ENCODE measurements at places on chromosomes 5 and 9. TPM values are rescaled to one million over a fixed set of nuclear protein-coding genes. Genes with fewer than 3 reads are reported as not detected.

DNA sequence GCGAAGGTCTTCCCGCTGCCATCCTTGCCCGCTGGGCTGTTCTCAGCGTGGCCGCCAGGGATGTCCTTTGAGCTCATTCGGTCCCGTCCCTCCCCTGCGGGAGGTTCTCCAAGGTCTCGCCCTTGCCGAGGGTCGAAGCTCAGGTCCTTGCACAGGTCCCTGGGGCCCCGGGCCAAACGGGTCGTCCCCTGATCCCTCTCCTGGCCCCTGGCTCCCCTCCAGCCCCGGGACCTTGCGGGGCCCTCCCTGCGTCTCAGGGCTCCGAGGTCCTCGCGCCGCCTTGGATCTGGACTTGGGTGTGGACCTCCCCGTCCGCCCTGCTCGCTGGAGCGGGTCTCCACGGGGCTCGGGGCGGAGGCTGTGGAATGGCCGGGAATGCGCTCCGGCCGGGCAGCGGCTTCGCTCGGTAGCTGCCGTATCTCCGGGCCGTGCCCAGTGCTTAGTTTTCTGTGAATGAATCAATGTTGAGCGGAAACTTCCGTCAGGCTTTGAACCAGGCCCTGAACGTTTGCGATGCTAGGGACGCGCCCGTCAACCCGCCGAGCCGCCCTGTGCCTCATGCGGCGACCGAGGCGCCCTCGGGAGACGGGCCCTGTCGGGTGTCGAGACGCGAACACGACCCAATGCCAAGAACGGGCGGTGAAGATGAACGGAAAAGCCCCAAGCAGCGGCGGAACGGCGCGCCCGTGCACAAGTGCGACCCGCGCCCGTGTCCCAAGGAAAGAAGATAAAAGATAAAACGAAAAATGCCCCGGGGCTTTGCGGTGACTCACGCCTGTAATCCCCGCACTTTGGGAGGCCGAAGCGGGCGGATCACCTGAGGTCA lies 780 bp downstream of the RNU6ATAC start:
- no peak for DNase-seq

PPP1R26 gene
- total RNA-seq = 19.5 TPM

CBY3 gene
- total RNA-seq = not detected

DNA sequence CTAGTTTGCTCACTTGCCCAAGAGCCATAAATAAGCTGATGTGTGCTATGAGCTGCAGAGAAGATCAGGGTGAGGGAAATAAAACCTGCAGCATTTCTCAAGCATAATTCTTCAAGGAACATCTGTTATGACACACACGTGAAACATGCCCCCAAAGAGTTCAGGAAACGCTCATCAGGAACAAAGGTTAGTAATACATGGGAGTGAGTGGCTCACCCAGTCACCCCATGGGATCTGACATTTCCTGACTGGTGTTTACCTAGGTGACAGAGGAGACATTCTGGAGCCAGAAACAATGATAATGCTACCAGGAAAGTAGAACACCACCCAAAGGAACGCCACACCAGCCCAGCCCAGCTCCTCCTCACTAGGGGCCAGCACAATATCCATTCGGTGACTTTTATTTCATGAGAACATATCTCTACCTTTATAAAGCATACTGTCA lies 66.0 kb downstream of the FRMD3 start:
- no peak for DNase-seq

GRCh38 chr9:33111631-33112030 lies 35.2 kb upstream of the SMU1 start:
- no peak for DNase-seq

- DNase-seq = no peak
Measured at GRCh38 chr5:77935506-77936364, 159.6 kb upstream of the TBCA start.

DNA sequence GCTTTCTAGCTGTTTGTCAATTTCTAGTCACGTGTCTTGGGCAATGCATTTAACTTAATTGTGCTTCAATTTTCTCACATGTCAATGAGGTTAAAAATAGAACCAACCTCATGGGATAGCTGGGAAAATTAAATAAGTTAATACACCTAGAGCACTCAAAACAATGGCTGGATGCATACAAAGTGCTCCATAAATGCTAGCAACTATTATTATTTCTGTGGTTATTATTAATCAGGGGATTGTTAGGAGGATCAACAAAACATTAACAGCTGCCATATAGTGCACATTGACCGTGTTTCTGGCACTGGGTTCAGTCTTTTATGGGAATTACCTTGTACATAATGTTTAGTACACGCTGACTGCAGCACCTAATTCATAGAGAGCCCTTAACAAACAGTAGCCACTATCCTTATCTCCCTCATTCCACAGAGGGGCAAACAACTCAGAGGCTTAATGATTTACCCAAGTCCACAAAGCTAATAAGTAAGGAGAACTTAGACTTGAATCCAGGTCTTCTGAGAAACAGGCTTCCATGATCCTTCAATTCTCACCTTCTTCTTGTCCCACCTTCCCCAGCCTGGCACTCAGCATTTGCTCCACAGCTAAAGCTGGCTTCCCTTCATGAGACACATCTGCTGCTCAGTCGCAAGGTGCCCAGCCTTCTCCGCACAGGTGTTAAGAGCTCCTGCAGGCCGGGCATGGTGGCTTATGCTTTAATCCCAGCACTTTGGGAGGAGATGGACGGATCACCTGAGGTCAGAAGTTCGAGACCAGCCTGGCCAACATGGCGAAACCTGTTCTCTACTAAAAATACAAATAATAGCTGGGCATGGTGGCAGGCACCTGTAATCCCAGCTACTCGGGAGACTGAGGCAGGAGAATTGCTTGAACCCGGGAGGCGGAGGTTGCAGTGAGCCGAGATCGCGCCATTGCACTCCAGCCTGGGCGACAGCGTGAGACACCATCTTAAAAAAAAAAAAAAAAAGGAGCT lies 137.4 kb upstream of the ABCA1 start:
- no peak for DNase-seq

DNA sequence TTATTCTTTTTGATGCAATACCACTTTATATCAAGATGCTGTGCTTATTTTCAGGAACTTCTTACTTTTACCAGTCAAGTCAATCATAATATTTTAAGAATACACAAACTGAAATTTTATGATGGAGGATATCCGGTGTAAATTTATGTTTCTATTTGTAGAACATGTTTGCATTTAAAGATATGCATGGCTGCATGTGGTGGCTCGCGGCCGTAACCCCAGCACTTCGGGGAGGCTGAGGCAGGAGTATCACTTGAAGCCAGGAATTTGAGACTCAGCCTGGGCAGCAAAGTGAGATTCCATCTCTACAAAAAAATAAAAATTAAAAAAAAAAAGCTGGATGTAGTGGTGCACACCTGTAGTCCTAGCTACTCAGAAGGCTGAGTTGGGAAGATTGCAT lies 73.5 kb upstream of the ALDH1A1 start:
- no peak for DNase-seq

- no peak for DNase-seq
Measured at GRCh38 chr9:126226991-126227936, 99.4 kb upstream of the MVB12B start.

SLC45A2 gene
- not detected for total RNA-seq

- no peak for DNase-seq
Measured at GRCh38 chr5:126811515-126812198, 34.7 kb downstream of the LMNB1 start.

- no peak for DNase-seq
Measured at GRCh38 chr9:131545786-131546335, 538 bp downstream of the PRRT1B start.

IFNA14 gene
- not detected for total RNA-seq

GRCh38 chr9:18235181-18235908 lies 238.6 kb upstream of the ADAMTSL1 start:
- DNase-seq = no peak

GRCh38 chr9:76395381-76395780 lies 1.2 kb upstream of the RFK start:
- DNase-seq = no peak

GFI1B gene
- total RNA-seq = not detected

CORO2A gene
- total RNA-seq = 10.1 TPM

GRCh38 chr5:67454957-67455561 lies 258.5 kb upstream of the CD180 start:
- DNase-seq = no peak

NXNL2 gene
- 0.36 TPM for total RNA-seq

HRH2 gene
- total RNA-seq = 0.38 TPM

DNA sequence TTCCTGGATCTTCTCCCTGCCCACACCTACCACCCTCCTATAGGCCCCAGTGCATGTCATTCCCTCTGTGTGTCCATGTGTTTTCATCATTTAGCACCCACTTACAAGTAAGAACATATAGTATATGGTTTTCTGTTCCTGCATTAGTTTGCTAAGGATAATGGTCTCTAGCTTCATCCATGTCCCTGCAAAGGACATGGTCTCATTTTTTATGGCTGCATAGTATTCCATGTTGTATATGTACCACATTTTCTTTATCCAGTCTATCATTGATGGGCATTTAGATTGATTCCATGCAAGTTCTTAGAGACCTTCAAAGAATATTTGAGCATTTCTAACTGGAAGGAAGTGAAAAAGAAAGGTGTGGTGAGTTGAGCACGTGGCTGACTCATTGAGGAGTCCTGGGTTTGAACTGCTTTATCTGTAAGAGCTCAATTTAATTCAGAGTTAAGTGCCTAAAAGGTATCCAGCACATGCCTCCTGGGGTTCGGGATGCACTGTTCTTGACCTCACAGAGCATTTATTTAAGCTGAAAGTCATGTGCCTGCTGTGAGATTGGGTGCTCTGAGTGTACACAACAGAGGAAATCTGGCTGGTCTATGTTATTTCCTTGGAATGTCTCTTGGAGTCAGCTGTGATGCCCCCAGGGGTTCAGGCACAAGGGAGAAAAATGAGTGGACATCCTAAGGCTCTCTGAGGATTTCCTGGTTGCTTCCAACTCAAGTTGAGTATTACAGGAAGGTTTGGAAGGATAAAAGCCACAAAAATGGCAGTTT lies 56.4 kb downstream of the SH3GL2 start:
- no peak for DNase-seq

GRCh38 chr5:40333459-40334241 lies 346.1 kb upstream of the PTGER4 start:
- DNase-seq = no peak

ARL14EPL gene
- total RNA-seq = not detected

GRCh38 chr9:134717924-134718645 lies 76.5 kb downstream of the COL5A1 start:
- DNase-seq = no peak

GRCh38 chr5:125210242-125210947 lies 464.0 kb upstream of the ZNF608 start:
- no peak for DNase-seq

GRCh38 chr5:146116361-146116760 lies 11.0 kb upstream of the PLAC8L1 start:
- no peak for DNase-seq

RANBP6 gene
- 16.4 TPM for total RNA-seq

CTXN3 gene
- total RNA-seq = not detected

DNA sequence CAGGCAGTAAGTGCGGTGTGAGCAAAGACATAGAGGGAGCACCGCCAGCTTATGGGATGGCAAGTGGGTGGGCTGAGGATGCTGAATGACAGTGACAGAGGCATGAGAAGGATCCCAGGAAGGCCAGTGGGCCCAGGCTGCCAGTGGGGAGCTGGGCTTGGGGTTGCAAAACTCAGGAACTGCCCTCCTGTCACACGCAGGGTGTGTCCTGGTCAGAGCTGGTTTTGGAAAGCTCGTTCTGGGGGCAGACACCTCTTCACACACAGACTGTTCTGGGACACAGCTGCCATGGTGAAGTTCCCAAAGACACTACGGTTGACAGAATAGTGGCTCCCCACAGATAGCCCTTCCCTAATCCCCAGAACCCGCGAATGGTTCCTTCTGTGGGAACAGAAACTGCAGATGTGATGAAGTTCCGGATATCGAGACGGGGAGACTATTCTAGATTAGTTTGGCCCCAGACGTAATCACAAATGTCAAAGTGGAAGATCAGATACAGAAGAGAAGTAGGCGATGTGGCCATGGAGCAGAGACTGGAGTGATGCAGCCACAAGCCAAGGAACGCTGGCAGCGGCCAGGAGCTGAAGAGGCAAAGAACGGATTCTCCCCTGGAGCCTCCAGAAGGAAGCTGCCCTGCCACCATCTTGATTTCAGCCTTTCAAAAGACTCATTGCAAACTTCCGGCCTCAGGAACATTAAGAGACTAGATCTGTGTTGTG lies 159.0 kb downstream of the COL23A1 start:
- DNase-seq = no peak

Data from chondrocyte (in vitro differentiated cells).